ENCODE measurements at places on chromosomes 13 and 19.

DNA sequence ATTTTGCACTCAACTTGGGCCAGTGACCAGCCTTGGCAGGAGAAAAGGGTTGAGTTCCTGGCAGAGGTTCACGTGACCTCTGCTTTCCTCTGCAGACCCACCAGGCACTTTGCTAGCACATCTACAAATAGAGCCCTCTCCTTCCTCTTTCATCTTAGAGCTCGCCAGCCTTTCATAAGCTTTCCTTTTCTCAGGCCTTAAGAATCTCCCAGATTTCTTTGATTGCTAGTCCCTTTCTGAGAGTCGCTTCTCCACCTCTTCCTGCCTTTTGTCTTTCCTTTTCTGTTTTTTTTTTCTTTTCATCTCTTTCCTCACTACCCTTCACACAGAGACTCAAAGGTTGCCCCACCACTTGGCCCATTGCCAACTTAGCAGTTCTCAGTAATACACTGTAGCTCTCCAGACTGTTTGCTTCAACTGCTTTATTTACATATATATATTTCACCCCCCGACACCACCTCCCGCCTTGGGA lies 375.7 kb upstream of the SPRY2 start:
- peak; percentile 60 for DNase-seq

GRCh38 chr13:44309794-44310757 lies 63.5 kb upstream of the SERP2 start:
- no peak for DNase-seq

DNA sequence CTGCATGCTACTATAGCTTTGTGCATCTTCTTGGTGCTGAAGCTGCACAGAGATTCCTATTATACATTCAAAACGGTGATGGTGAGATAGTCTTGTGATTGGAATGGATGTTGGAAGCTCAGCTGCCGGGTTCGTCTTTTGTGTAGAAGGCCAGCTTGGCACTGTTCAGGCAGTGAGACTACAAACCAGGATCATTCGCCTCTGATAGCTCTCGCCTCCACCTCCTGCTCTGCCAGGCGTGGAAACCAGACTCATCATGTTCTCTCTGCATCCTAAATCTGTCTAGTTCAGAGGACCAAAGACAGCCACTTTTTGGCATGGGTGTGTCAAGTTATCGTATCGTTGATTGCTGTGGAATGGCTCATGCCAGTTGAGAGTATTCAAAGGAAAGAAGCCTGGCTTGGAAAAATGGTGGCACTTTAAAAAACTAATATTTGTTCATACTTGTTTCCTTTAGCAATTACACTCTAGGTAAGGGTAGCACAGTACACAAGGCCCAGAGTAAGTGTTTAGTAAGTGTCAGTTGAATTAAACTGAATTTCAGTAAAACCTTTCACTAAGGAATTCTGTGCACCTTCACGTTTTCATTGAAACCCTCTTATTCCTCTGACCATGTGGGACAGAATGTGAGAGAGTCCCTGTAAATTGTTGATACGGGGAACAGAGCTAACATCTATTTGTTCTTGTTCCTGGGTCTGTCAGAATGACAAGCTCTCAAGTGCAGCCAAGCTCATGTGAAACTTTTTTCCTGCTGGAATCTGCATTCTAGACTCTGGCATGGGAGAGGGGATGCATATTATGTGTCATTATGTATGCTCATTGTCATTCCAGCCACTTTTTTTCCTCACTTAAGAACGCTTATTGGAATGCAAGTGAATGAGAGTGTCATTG lies 69.8 kb downstream of the DPY19L3 start:
- DNase-seq = no peak

DNA sequence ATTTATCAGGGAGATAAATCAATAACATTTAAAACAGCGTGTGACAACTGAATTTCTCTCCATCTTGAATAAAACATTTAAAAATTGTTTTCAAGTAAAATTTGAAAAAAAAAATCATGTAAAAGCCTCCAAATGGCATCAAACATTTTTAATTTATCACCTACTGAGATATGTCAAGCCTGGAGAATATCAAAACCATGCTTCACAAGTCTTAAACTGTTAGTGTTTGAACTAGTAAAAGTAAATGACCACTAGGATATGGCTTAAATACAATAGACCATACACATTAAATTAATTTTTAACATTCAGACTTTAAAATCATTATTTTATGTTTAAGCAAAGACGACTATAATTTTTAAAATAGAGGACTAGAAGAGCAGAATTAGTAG lies 281.9 kb downstream of the DCLK1 start:
- DNase-seq = no peak

GRCh38 chr13:27632648-27633047 lies 11.0 kb downstream of the POLR1D start:
- no peak for DNase-seq

DNA sequence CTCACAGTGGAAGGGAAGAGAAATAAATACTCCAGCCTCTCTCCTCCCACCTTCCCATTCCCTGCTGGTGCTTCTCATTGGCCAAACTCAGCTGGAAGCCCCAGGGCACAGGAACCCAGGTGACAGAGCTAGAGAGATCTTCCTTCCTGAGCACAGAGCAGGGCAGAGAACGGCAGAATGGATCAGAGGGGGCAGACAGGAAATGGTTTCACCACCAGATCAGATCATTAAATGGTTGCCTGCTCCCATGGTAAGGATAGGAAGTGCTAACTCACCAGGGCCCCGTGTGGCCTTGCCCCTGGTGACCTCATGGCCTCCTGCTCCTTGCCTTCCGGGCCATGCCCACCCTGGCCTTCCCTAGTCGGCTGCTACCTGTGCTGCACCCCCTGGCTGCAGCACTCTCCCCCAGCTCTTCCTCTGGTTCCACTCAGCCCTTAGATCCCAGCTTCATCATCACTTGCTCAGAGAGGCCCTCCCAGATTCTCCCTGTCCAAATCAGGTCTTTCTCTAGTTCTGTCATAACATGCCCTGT lies 108.7 kb downstream of the DPF1 start:
- DNase-seq = no peak

DNA sequence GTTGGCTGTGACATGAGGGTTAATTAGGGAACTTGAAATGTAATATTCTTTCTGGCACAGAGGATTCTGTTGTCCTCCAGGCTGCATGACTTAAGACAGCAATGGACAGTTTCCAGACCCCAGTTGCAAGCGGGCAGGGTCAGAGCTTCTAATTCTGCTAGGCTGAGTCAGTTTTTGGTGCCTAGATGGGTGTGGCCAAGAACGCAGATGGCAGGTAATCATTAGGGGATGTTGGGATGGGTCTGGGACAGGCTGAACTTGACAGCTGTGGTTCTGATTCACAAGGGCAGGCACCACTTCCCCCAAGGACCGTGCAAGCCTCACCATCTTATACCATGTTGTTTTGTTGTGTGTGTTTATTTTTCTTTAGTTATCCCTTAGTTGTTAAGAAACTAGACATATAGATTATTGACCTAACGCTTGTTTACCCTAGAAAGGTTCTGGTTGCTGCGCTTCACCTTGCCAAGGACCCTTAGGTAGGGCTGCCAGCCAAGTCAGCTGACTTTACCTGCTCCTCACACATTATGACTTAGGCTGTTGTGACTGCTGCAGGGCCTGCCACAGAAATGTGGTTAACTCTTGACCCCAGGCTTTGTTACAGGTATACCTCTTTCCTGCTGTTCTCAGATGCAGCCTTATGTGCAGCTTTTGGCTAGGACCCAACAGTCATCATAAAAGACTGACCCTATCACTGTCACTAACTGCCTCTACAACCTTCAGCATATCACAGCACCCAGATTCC lies 117.7 kb upstream of the KLF12 start:
- DNase-seq = no peak

DNA sequence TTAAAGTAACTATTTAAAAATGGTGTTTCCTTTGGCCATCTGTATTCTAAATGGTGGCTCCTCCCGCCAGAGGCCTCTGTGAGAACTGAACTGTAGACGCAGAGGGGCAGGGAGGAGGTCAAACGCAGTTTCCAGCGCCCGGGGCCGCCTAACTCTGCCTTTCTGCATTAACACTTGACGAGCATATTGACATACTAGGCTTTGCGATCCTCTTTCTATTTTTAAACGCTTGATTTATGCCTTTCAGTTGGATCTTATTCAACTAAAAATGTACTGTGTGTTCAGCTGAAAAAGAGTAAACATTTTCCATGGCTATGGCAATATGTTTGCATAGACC lies 74.7 kb downstream of the SPACA7 start:
- DNase-seq = no peak

- no peak for DNase-seq
These were observed 305.0 kb downstream of the ZNF536 start for GRCh38 chr19:30676990-30677679.

DNA sequence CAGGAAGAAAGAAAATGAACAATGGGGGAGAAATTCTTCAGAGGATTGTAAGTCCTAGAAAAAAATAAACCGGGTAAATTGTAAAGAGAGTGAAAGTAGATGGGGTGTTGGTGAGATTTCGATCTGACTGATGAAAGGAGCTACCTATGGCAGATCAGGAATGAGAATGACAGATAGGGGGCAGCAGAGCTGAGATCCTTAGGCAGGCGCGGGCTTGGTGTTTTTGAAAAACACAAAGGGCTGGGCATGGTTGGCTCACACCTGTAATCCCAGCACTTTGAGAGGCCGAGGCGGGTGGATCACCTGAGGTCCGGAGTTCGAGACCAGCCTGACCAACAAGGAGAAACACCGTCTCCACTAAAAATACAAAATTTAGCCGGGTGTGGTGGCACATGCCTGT lies 1468.6 kb upstream of the SLC10A2 start:
- DNase-seq = no peak

DNA sequence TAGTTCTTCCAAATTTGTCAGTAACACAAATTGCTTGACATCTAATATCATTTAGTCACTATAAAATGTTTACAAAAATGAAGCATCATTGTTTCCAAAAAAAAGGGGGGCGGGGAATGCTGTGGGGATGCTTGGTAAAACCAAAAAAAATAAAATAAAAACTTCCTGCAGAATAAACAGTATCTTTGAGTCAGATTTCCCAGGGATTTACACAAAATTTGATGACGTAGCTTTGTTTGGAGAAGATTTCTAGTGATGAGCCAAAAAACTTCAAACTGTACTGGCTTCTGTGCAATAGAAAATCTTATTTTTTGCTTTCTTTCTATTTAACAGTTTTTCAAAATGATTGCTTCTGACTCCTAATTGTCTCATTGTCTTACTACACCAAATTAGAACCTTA lies 80.0 kb downstream of the MZT1 start:
- no peak for DNase-seq

GRCh38 chr19:54191811-54192453 lies 824 bp downstream of the TSEN34 start:
- DNase-seq = no peak

DNA sequence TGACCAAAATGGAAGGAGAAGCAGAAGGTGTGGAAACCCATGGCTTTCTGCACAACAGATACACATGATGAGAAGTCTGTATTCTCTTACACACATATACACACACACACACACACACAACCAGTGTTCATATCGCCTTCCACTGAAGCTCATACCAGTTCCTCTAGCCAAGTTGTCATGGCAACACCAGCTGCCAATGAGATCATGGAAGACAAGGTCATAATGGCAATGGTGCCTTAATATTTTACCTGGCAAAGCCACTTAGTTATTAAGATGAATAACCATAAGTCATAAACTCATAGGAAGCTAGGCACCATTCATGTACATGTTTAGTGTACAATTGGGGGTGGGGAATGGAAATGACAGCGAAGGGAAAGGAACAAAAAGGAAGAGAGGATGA lies 2.6 kb upstream of the DHRS12 start:
- DNase-seq = no peak
